ENCODE measurements at places on chromosomes 6 and 20. TPM values are rescaled to one million over a fixed set of nuclear protein-coding genes. Genes with fewer than 3 reads are reported as not detected.

PPIL1 gene
- 60.2 TPM for total RNA-seq

CGA gene
- total RNA-seq: not detected

SRC gene
- total RNA-seq: 6.4 TPM

NMBR gene
- not detected for total RNA-seq

CCM2L gene
- not detected for total RNA-seq

OR2B6 gene
- not detected for total RNA-seq

ADGRG6 gene
- total RNA-seq: not detected

WFDC12 gene
- not detected for total RNA-seq

TFAP2C gene
- not detected for total RNA-seq

POU5F1 gene
- not detected for total RNA-seq

HLA-DOB gene
- 4.2 TPM for total RNA-seq

AIG1 gene
- total RNA-seq: 2.6 TPM

PXDC1 gene
- 0.57 TPM for total RNA-seq

IL17A gene
- not detected for total RNA-seq

SNAP91 gene
- not detected for total RNA-seq

SEL1L2 gene
- not detected for total RNA-seq

DDO gene
- not detected for total RNA-seq

TOX2 gene
- 4.0 TPM for total RNA-seq

RSPO3 gene
- total RNA-seq: not detected

FAM217A gene
- not detected for total RNA-seq
